CD4-positive, CD25-positive, alpha-beta regulatory T cell (primary cell): ENCODE measurements at places on chromosomes 2 and 18.

DNA sequence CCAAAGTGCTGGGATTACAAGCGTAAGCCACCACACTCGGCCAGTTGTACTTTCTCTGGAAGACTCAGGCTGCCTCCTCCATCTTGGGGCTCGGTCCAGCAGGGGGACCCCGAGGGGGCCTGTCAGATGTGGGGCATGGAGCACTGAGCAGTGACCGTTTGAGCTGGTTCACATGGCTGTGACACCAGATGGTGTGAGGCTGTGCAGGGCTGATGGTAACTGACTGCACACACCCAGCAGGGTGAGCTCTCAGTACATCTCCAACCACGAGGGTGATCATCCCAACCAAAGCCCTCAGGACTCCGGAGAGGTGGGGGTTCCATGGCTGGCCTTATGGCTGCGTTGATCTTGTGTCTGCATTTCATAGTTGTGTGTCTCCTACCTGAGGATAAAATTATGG, 63.4 kb downstream of the FAM168B start:
- no peak for DNase-seq

DNA sequence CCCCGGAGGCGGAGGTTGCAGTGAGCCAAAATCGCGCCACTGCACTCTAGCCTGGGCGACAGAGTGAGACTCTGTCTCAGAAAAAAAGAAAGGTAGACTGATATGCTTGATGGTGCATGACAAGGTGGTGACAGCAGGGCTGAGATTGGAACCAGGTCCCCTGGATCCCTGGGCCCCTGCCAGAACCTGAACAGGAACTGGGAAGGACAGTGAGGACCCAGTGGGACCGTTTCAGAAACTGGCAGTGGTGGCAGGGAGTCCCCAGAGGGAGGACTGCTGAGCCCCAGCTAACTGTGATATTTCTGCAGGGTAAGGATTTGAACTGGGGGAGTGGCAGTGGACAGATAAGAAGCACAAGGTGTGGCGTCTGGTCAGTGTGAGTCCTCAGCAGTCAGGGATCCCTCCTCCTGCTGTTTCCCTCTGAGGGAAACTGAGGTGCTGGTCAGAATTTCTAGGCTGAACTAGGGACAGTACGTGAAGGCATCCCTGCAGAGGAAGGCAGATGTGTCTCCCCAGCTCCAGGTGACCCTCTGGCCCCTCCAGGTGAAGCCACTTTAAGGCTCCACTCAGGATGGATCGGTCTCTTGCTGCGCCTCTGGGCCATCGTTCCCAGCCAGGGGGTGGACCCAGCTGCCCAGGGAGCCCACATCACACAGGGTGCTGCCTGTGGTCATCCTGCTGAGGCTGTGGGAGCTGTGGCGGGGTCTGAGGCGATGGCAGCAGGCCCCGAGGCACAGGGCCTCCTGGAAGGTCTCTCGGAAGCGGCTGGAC, 5.6 kb downstream of the NMUR1 start:
- DNase-seq, result no peak

- no peak for DNase-seq
Observed at GRCh38 chr18:58049000-58049688, 5.1 kb downstream of the NEDD4L start.

DNA sequence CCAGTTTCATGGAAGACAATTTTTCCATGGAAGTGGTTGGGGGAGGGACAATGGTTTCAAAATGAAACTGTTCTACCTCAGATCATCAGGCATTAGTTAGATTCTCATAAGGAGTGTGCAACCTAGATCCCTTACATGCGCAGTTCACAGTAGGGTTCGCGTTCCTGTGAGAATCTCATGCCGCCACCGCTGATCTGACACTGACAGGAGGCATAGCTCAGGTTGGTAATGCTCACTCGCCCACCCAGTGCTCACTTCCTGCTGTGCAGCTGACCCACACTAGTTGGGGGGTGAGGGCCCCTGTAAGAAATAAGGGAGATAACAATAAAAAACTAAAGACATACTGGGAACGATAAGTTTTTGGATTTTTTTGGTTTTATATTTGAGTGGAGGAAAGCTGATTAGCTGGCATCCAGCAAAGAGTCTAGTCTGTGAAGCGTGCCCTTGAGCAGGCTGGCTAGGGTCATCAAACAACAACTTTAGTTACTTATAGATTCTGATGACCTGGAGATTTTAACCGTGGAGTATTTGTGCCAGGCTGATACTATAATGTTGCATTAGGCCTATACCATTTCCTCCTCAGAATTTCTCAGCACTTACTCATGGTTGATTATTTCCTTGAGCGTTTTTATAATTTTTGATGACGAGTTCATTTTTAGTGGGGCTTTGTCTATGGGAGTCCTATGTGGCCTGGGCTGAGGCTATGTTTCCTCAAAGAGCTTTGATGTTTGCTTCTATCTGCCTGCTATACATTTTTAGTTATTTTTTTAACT, 6.3 kb upstream of the MCFD2 start:
- DNase-seq, result no peak

- peak; percentile 10 for DNase-seq
Observed at GRCh38 chr2:96470636-96471035, 34.5 kb downstream of the NEURL3 start.

DNA sequence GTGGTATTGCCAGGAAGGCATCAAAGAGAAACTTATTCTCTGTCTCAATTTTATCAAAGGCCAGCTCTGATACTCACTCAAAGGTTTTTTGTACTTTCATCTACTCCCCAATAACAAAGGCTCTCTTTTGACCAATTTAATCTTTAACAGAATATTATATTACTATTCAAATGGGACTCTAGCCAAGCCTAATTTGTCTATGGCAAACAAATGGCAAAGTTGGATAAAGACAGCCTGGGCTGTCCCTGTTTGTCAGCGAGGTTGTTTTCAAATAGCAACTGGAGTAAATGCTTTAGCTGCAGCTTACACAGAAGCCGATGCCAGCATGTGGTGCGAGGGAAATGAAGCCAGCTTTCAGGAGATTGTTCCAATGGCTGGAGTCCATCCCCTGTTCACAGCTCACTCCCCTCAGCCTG, 80.1 kb upstream of the CTNNA2 start:
- DNase-seq, result no peak

GRCh38 chr2:221551864-221552263, 20.2 kb downstream of the EPHA4 start:
- no peak for DNase-seq

- DNase-seq, result no peak
Observed at GRCh38 chr2:73257021-73257420, 22.9 kb downstream of the CCT7 start.

DNA sequence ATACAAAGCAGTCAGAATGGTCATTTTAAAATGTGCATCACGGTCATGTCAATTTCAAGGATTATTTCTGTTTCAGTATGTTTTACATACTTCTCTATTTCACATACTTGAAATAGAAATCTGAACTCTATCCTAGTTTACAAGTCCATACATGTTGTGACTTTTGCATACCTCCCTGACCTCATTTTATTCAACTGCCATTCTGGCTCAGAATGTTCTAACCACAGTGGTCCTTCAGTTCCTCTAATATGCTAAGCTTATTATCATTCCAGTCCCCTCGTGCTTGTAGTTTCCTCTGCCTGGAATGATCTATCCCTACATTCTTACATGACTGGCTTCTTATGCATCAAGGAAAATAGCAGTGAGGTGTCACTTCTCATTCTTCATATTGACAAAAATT, 295.6 kb downstream of the KIAA1328 start:
- DNase-seq, result no peak

- DNase-seq, result no peak
Observed at GRCh38 chr2:64658269-64658668, 4.6 kb upstream of the SERTAD2 start.

- no peak for DNase-seq
Observed at GRCh38 chr18:51275712-51276476, 78.4 kb upstream of the MEX3C start.

GRCh38 chr2:66469214-66469902, 34.4 kb downstream of the MEIS1 start:
- DNase-seq, result no peak

DNA sequence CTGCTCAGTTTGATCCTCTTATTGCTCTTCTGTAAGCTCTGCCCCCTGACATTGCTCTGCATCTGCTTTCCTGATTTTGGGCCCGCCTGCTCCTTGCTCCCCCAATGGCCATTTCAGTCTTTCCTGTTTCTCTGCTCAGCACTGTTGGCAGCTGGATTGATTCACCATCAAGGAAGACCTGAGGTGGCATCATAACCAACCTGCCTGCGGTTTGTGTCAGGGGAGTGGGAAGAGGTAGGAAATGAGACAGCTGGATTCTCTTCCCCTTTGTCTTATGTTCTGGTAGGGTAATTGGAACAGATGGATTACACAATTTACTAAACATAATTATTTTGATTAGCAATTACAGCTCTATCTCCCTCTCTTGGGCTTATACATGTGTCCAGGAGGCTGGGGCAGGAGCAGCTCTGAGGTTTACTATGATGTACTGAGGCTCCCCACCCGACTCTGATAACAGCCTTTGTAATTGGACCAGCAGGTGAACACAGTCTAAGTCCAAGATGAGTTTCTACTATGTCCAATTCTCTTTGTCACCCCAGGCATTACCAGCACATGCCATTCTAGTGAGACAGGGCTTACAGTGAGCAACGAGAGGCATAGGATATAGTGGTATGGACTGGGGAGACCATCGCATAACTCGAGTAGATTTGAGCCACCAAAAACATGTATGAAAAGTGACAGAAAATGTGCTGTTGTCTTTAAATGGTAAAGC, 151.8 kb upstream of the MMADHC start:
- no peak for DNase-seq

DNA sequence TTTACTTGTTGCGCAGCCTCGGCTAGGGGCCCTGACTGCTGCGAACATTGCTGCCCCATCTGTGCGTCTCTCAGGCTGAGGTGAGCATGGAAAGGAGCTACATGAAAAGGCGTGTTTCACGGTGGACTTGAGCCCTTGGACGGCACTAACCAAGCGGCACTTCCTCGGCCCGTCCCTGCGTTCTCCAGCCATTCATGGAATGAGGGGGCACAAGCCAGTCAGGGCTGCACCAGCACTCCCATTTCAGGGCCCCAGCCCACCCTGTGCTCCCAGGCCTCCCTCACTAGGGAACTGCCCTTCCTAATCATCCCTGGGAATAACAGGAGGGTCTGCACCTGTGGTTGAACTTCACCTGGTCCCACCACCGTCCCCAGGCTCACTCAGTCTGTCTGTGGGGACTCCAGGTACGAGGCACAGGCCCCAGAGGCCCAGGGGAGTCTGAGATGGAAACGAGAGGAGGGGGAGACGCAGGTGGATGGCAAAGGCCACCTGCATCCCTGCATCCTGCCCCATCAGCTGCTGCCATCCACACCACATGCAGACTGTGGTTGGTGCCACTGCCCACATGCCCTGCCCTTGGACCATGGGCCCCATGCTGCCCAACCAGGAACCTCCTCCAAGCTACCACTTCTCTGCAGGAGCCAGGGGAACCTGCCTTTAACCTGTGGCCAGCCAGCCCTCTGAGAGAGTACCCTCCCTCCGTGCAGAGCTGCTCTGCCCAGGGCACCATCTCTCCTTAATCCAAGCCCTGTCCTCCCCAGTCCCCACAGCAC, 99.7 kb downstream of the EIPR1 start:
- DNase-seq, result no peak

DNA sequence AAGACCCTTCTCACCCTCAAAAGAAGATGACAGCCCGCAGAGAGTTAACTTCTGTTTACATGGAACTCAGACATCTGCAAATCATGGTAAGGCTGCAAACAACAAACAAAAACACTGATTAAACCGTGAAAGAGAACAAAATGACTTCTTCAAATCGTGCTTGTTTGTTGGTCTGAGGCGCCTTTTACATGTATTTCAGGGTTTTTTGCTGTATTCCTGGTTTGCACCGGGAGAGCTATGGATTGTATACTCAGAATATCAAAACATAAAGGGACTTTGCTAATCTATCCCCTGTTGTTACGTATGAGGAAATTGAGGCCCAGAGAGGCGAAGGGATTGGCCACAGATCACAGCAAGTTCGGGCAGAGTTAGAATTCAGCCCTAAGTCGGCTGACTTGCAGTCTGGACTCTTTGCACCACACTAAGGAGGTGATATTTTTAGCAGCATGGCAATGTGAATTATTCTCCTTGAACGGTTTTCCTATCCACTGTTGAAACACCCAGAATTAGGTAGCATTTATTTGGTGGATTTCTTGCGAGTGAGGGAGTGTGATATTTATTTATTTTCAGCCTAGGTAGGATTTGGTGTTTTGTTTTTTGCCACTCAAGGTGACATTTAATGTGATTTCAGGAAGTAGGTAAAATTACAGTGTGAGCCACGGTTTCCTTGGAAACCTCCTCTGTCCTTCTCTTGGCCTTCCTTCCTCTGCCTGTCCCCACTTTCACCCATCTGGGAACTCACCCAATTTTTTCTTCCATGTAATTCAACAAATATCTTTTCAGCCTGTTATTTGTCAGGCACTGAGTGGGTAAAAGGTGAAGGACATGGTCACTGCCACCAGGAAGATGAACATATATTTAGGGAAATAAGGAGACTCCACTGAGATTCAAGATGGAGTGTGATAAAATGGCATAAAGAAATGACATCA, 980 bp upstream of the PDE6D start:
- DNase-seq, result peak; percentile 67

DNA sequence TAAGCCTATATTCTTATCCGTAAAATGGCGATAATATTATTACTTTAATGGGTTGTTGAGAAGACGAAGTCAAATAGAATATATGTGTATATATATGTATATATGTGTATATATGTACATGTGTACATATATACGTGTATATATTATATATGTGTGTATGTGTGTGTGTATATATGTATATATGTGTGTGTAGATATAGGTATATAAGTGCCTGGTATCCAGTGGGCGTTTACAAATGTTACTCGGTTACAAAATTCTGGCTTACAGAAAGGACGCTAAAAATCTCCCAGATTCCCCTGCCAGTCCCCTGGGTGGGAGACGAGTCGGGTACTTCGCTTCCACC, 295 bp upstream of the MTX2 start:
- DNase-seq, result no peak

GRCh38 chr2:10413503-10413902, 34.6 kb downstream of the ODC1 start:
- DNase-seq, result no peak

GRCh38 chr18:6509832-6510231, 95.1 kb upstream of the L3MBTL4 start:
- DNase-seq, result no peak

DNA sequence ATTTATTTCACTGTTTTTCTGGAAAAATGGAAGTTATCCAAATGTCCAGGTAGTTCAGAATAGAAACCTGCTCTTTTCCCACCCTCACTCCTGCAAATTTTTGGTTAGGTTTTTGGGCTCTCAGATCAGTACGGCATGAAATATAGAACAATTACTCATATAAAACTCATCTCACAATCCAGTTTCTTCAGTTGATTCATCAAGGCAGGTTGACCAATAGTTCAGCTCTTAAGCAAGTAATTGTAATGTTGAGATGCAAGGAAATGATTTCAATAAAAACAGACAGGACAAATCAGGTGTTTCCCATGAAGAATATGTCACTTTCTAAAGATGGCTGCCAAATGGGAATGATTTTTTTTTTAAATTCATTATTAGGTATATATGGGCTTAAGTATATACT, 2.0 kb downstream of the RAB27B start:
- no peak for DNase-seq
